Right cardiac atrium (tissue), 5 donors: ENCODE measurements at places on chromosomes 7 and 10.

- DNase-seq, result peak; percentile 25
These were observed 153.9 kb downstream of the SNX13 start for GRCh38 chr7:17786314-17786852.

- DNase-seq, result peak; percentile 75
These were observed 111.5 kb downstream of the PLXNA4 start for GRCh38 chr7:132464740-132465139.

- DNase-seq, result no peak
These were observed 68.0 kb upstream of the PRR15 start for GRCh38 chr7:29495653-29496052.

GRCh38 chr10:91381257-91381891 lies 28.8 kb upstream of the HECTD2 start:
- DNase-seq, result peak; percentile 36

GRCh38 chr7:23207884-23208283 lies 26.0 kb downstream of the NUP42 start:
- no peak for DNase-seq

GRCh38 chr10:78078539-78079330 lies 45.1 kb downstream of the RPS24 start:
- no peak for DNase-seq

- DNase-seq, result no peak
These were observed 24.8 kb upstream of the PLPP4 start for GRCh38 chr10:120432209-120432608.

DNA sequence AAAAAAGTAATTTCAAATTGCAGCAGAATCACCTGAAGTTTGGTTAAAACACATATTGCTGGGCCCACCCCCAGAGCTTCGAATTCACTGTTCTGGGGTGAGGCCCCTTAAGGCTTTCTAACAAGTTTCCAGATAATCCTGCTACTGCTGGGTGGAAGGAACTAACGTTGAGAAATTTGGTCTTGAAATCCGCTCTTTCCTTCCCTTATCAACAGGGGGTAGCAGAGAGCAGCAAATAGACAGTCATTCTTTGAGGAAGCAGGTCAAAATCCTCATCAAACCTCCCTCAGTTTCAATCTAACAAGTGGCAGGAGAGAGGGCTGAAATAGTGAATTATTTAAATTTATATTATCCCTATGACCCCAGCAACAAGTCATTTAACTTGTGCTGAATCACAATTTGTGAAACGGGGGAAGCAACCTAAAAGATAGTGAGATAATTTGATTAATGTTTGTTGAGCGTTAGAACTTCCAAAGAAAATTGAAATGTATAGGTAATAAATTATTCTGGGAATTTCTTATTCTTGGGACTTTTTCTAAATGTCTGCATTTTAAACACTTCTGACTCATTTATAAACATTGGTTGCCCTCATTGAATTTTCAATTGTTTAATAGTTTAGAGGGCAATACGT lies 21.7 kb upstream of the MALSU1 start:
- no peak for DNase-seq

- no peak for DNase-seq
These were observed 1.6 kb upstream of the COPS6 start for GRCh38 chr7:100087055-100087750.
